Heart right ventricle (tissue), 16 donors: ENCODE measurements at places on chromosomes 2 and 18. TPM values are rescaled to one million over a fixed set of nuclear protein-coding genes. Genes with fewer than 3 reads are reported as not detected.

- no peak for DNase-seq
Measured at GRCh38 chr2:10538224-10538894, 90.2 kb upstream of the ODC1 start.

- DNase-seq: no peak
Measured at GRCh38 chr18:4245456-4245855, 209.7 kb downstream of the DLGAP1 start.

DNA sequence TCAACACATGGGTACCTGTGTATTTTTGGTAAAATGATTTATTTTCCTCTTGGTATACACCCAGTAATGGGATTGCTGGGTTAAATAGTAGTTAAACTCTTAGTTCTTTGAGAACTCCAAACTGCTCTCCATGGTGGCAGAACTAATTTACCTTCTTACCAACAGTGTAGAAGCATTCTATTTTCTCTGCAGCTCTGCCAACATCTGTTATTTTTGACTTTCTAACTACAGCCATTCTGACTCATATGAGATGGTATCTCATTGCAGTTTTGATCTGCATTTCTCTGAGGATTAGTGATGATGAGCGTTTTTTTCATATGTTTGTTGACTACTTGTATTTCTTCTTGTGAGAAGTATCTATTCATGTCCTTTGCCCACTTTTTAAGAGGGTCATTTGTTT lies 180.6 kb downstream of the FSIP2 start:
- DNase-seq: no peak

GRCh38 chr18:26322890-26323653 lies 96.8 kb downstream of the TAF4B start:
- no peak for DNase-seq

DNA sequence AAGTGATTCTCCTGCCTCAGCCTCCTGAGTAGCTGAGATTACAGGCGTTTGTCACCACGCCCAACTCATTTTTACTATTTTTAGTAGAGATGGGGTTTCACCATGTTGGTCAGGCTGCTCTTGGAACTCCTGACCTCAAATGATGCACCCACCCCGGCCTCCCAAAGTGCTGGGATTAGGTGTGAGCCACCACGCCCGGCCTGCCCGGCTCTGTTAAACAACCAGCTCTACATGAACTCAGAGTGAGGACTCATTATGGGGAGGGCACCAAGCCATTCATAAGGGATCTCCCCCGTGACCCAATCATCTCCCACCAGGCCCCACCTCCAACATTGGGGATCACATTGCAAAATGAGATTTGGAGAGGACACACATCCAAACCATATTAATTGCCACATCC lies 8.8 kb downstream of the ATIC start:
- DNase-seq: no peak

DNA sequence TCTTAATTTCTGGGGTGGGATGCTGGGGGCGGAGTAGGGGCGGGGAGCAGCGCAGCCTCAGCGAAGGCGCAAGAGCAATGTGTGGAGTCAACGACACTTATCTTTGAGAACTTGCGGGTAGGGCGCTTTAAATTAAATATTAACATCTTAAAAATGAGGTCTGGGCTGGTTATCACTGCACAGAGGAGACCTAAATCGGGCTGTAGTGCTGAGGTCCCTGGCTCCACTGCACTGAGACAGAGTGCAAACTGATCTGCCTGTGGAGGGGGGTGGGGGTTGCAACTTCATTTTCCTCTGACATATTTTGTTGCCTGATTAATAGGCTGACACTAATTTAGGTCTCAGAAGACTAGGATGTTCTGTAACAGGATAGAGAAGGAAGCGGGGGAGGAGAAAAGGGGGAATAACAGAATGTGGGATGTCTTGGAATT lies 253.0 kb upstream of the FANCL start:
- no peak for DNase-seq

- no peak for DNase-seq
Measured at GRCh38 chr2:61581716-61582115, 43.6 kb upstream of the XPO1 start.

GRCh38 chr2:84459944-84460429 lies 907 bp upstream of the SUCLG1 start:
- no peak for DNase-seq

DNA sequence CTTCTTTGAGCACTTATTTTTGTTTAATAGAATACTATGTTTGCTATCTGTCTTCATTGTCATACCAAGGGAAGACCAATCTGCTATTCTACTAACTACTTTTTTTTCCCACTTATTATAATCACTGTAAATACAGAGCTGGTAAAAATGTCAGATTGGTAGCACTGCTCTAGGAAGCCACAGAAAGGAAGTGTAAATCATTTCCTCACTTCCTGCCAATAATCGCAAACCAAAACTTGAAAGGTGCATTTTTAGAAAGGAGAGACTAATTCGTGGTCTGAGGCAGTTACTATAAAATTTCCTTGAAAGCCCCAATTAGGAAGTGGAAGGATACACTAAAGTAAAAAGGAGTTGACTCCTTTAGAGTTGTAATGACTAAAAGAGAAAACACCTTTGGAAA lies 13.9 kb upstream of the THSD7B start:
- DNase-seq: no peak

- DNase-seq: no peak
Measured at GRCh38 chr2:238475566-238475965, 48.8 kb downstream of the ASB1 start.

GRCh38 chr2:7919510-7919909 lies 762.3 kb upstream of the ID2 start:
- no peak for DNase-seq

GRCh38 chr2:240412975-240413812 lies 22.3 kb upstream of the GPC1 start:
- no peak for DNase-seq

DNA sequence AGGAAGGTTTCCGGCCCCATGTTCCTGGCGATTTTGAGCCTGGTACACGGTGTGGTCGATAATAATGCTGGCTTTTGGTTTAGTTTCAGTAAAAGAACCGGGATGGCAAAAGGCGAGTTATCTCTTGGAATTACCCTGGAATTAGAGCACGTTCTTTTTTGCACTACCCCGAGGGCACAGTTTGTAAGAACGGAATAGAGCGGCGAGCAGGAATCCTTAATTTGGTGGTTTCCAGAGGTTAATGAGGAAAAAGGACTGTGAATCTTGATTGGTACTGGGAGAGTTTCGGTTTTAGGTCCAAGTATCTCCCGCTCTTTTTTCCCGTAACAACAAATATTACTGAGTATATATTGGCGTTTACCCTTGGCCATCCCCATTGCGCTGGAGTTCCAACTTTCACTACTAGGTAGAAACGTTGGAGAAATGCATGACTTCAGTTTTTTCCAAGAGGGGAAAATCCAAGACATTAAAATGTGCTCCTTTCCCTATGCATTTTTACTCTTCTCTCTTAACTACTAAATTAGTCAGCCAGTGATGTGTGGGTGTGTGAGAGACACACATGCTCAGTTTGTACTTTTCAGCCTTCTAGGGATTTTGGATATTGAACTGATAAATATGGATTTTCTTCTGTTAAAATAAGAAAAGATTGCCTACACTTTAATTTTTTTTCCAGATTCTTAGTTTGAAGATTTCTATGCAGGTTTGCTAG lies 160.8 kb downstream of the AGPS start:
- DNase-seq: no peak

DNA sequence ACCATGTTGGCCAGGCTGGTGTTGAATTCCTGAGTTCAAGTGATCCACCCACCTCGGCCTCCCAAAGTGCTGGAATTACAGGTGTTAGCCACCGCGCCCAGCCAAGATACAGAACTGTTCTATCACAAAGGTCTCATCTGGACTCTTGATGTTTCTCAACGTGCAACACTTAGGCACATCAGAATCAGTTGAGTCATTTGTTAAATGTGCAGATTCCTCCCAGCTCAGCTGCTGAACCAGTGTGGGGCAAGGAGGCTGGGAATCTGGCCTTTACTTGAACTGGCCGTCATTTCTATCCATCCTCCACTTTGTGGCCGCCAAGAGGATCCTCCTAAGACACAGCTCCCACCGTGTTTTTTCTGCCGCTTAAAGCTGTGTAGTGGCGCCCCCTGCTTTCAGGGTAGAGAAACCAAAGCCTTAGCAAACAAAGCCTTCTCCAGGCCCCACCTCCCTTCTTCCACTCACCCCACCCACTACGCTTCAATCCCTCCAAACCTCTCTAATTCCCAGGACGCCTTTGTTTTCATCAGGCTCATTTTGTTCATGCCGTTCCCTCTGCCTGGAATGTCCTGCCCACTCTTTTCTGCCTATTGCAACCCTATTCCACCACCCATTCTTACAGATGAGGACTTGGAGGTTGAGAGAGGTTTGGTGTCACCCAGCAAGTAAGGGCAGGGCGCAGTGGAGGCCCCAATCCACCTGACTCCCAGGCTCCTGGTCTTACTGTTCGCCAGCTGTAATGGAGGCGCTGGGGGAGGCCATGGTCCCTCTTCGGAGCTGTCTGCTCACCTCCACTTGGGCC lies 776 bp upstream of the SPEG start:
- no peak for DNase-seq

DNA sequence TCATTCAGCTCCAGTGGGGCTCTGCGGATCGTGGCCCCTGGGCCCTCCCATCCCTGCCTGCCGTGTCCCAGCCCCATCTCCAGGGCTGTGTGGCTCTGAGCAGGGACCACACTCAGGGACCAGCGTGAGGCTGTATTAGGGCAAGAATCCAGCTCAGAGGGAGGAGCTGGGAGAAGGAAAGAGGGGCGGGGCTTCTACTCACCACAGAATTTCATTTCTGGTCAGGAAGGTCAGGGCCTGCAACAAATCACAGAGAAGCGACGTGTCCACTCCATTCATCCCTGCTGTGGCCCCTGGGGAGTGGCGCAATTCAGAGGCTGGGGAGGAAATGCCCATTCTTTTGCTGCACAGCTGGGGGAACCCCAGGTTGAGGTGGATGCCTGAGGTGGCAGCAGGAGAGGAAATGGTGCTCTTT lies 828 bp downstream of the CIB4 start:
- no peak for DNase-seq

DNA sequence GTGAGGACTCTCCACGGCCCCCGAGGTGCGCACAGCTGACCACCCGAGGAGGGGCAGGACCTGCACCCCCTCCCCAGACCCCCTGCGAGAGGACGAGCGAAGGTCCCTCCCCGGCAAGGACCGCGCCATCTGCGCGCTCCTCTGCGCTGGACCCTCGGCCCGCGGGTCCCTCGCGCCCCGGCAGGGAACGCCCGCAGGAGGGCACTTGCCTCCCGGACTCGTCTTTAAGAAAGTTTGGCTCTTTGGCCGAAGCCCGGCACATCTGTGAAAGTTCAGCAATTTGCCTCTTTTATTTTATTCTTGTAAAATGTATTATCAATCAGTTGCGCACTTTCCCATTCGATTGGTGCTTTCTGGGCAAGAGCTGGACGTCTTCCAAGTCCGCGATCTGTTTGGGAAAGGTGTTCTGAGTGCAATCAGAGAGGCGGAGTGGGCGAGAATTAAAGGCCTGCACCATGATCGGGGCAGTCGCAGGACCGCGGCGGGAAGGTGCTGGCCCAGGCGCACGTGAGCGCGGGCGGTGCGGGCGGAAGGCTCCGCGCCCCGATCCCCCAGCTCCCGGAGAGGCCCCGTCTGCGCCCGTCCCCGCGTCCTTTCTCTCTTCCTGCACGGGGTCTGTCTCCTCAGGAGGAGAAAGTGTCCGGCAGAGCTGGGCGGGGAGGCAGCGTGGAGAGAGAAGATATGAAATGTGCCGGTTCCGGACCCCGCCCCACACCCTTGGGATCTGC lies 1.6 kb upstream of the ALKAL2 start:
- no peak for DNase-seq

DNA sequence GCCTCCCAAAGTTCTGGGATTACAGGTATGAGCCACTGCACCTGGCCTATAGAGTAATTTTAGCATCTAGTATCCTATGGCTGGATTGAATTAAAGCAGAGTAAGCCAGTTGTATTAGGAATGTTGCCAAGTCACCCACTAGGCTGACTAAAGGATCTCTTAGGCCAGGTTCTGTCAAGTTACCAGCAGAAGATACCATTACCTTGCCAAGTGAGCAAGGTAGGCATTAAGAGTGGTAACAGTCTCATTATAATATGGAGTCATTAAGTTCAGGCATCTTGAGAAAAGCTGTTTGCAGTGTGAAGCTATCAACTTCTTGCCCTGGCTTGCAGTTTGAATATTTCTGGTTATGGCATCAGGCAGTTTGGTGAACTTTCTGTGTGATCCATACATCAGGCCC lies 37.0 kb upstream of the MTCL1 start:
- no peak for DNase-seq

DNA sequence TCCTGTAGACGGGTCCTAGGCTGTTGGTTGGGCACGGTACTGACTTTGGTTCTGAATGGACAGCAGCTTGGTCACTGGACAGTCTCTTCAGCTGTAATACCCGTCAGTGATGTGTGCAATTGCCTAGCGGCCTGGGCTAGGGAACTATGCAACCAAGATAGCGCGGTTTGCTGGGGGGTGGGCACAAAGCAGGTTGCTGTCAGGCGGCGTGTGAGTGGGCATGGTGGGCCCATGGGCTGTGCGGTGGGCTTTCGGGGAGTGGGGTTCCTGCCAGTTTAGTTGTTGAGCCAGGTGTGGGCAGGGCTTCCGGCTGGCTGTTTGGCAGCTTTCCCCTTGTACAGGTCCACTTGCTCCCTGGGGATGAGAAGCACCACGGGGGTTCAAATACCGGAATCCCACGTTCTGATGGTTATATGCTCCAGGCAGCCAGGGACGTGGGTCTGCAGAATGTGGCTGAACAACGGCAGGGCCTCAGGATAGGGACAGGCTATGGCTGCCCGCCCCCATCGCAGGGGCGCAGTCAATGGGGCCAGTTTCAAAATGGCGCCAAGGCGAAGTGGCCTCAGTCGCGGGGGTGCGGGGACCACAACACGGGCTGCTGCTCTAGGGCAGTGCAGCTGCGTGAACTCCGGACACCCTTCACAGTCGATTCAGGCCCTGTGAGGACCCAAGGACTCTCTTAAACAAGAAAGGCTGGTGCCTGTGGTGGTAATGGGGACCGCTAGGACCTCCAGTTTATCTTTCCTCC lies 407.5 kb upstream of the FIGN start:
- no peak for DNase-seq

DNA sequence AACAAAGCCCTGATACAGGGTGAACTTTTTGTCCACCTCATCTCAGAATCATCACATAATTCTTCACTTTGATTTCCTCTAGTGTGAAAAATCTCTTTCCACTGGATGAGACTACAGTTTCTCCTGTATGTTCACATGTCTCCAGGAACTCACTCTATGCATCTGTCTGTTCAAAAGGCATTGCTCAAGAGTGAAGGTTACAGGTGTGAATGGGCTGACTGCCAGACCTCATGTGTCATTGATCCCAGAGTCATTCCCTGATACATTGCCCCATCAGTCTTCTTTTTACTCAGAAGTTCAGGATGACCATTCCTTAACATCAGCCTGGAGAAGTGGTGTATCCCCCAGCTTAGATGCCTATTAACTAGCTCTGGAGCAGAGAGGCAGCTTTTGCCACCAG lies 4.4 kb upstream of the DSC3 start:
- no peak for DNase-seq

DNA sequence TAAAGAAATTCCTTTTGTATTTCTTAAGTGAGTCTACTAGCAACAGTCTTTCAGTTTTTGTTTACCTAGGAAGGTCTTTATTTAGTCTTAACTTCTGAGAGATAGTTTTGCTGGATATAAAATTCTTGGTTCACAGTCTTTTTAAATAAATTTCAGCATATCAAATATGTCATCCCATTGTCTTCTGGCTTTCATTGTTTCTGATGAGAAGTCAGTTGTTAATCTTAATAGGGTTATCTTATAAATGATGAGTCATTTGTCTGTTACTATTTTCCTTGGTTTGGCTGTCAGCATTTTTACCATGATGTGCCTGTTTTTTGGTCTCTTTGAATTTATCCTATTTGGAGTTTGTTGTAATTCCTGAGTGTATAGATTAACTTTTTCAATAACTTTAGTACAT lies 129.3 kb downstream of the FAM210A start:
- DNase-seq: no peak

- DNase-seq: no peak
Measured at GRCh38 chr2:49687918-49688317, 533.6 kb upstream of the FSHR start.

Gene HNMT
- 7.2 TPM for total RNA-seq

Gene PFN4
- 0.76 TPM for total RNA-seq
